ENCODE measurements at places on chromosomes 6 and 20. TPM values are rescaled to one million over a fixed set of nuclear protein-coding genes. Genes with fewer than 3 reads are reported as not detected.
A peak's percentile ranks its signal among the peaks of the same experiment; 100 is the strongest.

GRCh38 chr20:22795433-22795832 is 211.1 kb upstream of the FOXA2 start:
- no peaks in the 10 kb centered on the region for H3K36me3 ChIP-seq
- H3K4me1 ChIP-seq: peaks cover 10% of the 10 kb centered on the region
- peak overlapping the region; percentile 50 for H3K27ac ChIP-seq
- no peak overlapping the region for H3K4me3 ChIP-seq

- H3K27ac ChIP-seq: no peak overlapping the region
- DNase-seq: no peak
- H3K27me3 ChIP-seq: no peaks in the 10 kb centered on the region
- no peaks in the 10 kb centered on the region for H3K36me3 ChIP-seq
- no peak overlapping the region for H3K4me3 ChIP-seq
Observed at GRCh38 chr20:16025084-16025483, 548.2 kb downstream of the KIF16B start.

DNA sequence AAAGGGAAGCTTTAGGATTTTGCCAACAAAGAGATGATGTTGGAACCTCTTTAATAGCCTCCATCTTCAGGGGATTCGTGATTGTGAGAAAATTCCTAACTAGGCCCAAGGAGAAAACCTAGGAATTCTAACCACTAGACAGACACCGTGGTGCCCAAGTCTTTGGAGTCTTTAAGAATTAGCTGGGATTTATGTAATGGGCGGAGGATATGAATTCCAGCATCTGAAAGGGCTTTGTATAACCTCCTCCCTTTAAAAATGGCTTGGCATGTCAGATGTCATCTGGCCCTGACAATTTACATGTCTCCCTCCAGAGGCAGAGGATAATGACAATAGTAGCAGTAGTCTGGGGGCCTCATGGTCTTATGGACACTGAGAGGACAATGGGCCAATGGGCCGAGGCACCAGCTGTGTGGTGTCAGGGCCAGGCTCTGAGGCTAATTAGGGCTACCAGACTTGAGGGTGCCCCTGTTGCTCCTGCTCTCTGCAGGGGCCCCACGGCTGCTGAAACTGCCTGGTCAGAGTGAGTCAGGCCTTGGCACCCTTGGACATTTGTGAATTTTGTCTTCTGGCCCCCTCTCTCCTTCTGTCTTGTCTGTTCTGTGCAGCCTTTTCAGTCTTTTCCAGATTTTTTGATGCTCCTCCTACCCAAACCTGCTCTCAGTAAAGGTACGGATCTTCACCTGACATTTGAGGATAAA is 113.9 kb downstream of the EDN1 start:
- peaks cover 15% of the 10 kb centered on the region for H3K4me1 ChIP-seq
- no peak for DNase-seq
- H3K4me3 ChIP-seq: no peak overlapping the region
- H3K27ac ChIP-seq: no peak overlapping the region

The KIF16B gene
- 8.8 TPM for total RNA-seq

The APCDD1L gene
- total RNA-seq: not detected

DNA sequence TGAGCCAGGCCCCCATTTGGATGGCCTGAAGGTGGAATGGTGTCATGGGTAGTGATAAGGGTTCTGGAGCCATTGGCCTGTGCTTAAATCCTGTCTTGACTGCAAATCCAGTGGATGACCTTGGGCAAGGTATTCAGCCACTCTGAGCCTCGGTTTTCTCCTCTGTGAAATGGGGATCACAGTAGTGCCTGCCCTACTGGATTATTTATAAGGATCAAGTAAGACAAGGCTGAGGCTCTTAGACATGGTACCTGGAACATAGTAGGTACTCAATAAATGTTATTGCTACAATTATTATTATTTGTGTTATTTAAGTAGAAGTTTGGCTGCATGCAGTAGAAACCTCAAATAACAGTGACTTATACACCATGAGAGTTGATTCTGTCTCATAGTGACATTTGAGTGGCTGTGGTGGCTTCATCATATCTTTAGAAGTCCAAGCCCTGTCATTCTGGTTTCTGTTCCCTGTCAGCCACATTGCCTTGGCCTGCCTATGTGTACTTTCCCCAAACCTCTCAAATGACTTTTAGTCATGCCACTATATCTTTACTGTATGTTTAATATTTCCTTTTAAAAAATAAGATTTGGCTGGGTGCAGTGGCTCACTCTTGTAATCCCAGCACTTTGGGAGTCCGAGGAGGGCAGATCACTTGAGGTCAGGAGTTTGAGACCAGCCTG is 37.6 kb upstream of the CHMP4B start:
- no peaks in the 10 kb centered on the region for H3K36me3 ChIP-seq
- no peaks in the 10 kb centered on the region for H3K4me1 ChIP-seq

DNA sequence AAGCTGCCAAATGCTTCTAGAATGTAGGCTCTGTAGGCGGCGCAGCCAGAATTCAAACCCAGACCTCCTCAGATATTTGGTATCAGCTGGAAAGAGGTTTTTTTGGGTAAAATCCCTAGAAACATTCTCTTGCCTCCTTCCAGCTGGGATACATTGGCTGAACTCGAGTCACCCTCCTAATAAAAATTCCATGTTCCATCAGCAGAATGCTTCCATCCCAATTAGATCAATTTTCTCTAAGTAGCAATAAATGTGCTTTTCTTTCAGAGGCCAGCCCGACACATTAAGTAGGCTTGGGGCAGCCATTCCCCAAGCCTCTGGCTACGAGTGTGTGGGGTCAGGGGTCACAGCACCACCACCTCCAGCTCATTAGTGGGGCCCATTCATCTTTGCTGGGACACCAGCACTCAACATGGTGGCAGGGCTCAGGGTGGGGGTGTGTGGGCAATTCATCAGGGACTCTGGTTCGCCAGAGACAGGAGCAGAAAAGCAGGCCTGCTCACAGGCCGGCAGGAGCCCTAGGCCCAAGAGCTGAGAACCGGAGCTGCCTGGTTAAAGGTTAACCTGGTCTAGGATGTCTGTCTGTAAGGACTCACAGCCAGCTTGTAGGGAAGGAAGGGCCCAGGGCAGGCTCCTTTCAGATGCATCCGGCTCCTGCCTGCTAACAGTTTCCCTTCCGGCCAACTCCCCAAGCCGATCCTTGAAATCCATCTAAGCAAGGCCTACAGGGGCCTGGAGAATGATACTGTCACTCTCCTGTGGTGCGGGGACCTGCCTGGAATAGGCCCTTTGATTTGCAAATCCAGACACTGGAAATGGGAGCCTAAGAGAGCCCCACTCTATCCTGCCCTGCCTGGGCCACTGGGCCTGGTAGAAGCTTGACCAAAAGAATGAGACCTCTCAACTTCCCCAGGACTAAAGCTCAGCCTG is 159.1 kb upstream of the TOP1 start:
- H3K27ac ChIP-seq: no peak overlapping the region
- H3K36me3 ChIP-seq: no peaks in the 10 kb centered on the region
- no peak overlapping the region for H3K4me3 ChIP-seq
- peaks cover 7% of the 10 kb centered on the region for H3K4me1 ChIP-seq
- DNase-seq: no peak

DNA sequence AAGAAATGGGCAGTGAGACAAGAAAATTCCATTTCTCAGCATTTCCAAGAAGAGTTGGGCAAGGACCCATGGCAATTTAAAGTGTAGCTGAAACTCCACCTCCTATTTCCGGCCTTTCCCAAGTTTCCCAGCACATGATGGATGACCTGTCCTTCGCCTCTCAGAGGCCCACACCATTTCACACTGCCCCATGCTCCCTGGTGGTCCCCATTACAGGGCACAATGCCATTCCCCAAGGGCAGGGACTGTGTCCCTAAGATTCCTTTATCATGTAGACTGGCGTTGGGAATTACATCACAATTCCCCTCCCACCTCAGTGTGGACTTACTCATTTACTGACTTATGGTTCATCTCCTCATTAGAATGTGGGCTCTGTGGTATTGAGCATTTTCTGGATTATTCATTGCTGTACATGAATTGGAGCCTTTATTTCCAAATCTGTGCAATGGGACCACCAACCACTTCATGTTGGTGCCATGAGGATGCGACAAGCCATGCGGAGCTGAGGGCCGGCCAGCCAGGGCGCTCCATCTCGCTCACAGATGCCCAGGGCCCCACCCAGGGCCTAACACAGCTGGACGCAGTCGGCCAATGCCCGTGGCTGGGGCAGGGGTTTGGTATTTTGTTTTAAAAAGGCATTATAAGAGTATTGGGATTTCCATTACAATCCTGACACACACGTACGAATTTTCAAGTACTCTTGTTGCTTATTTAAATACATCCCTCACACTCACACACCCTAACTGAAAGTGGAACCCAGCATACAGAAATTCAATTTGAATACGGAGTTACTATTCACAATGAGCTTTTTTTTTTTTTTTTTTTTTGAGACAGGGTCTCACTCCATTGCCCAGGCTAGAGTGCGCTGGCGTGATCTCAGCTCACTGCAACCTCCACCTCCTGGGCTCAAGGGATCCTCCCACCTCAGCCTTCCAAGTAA is 5.4 kb downstream of the ACSS1 start:
- H3K27ac ChIP-seq: no peak overlapping the region
- H3K36me3 ChIP-seq: no peaks in the 10 kb centered on the region
- no peak overlapping the region for H3K4me3 ChIP-seq
- H3K27me3 ChIP-seq: peaks cover 39% of the 10 kb centered on the region

GRCh38 chr20:36908603-36909002 is 32.7 kb downstream of the TLDC2 start:
- DNase-seq: no peak
- H3K27me3 ChIP-seq: no peaks in the 10 kb centered on the region
- H3K4me3 ChIP-seq: no peak overlapping the region
- no peaks in the 10 kb centered on the region for H3K4me1 ChIP-seq

- H3K36me3 ChIP-seq: no peaks in the 10 kb centered on the region
- no peaks in the 10 kb centered on the region for H3K27me3 ChIP-seq
- peak overlapping the region; percentile 97 for H3K4me3 ChIP-seq
- H3K27ac ChIP-seq: peak overlapping the region; percentile 73
- peaks cover 54% of the 10 kb centered on the region for H3K4me1 ChIP-seq
Observed at GRCh38 chr6:87698547-87699006, 3.5 kb downstream of the AKIRIN2 start.

DNA sequence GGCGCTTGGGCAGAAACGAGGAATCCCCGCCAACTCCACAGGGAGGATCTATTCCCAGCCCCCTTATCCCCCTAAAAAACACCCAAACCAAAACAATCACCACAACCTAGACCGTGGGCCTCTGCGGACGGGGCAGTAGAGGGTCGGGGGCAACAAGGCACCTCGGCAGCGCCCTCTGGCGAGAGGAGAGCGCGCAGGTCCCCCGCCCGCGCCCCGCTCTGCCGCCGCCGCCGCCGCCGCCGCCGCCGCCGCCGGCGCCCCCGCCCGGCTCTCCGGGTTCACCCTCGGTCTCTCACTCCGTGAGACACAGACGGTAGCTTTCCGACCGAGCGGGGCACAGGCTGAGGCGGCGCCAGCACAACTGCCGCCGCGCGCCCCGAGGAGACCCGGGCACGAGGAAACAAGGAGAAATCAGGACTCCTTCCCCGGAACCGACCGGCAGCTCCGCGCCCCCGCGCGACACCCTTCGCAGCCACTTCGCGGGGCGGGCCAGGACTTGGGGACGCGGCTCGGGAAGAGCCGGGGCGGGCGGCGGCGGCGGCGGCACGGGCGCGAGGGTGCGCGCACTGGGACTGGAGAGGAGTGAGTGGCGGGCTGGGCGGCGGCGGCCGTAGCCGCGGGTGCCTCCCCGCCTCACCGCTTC is at the start of gene SLC35F1:
Gene SLC35F1, plus strand, starts transcription at position 307 of the 643 bp plus-strand sequence.
- H3K4me3 ChIP-seq: peak within 1 kb of the TSS; percentile 96
- H3K4me1 ChIP-seq: peaks cover 27% of the 10 kb centered on the region
- no peaks in the 10 kb centered on the region for H3K36me3 ChIP-seq
- DNase-seq: peak; percentile 84
- H3K27me3 ChIP-seq: peaks cover 4% of the 10 kb centered on the region

DNA sequence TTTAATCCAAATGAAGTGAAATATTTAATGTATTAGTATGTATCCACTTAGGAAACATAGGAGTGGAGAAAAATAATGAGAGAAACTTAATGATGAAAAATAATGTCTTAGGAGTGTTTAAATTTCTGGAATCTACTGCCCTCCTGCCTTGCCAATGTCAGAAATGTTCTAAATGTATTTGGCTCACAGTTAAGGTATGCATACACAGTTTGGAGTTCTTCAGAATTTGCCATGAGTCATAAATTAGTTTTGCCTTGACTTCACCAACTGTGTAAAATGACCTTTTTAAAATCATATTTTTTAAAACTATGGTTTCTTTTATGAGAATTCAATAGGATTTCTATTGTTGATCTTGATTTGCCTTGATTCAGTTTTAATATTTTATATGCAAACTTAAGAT is 191.7 kb upstream of the HSF2 start:
- no peaks in the 10 kb centered on the region for H3K27me3 ChIP-seq
- H3K36me3 ChIP-seq: peaks cover 3% of the 10 kb centered on the region
- no peak overlapping the region for H3K27ac ChIP-seq
- no peak overlapping the region for H3K4me3 ChIP-seq
- no peak for DNase-seq
- H3K4me1 ChIP-seq: no peaks in the 10 kb centered on the region

The STK4 gene
- 46.4 TPM for total RNA-seq

- H3K4me1 ChIP-seq: no peaks in the 10 kb centered on the region
- peaks cover 7% of the 10 kb centered on the region for H3K36me3 ChIP-seq
- H3K4me3 ChIP-seq: no peak overlapping the region
- no peaks in the 10 kb centered on the region for H3K27me3 ChIP-seq
- DNase-seq: no peak
- H3K27ac ChIP-seq: no peak overlapping the region
Observed at GRCh38 chr6:117629119-117629660, 26.9 kb upstream of the GOPC start.

The REPS1 gene
- 61.1 TPM for total RNA-seq
